ENCODE measurements at places on chromosomes 2 and 18. TPM values are rescaled to one million over a fixed set of nuclear protein-coding genes. Genes with fewer than 3 reads are reported as not detected.

DNA sequence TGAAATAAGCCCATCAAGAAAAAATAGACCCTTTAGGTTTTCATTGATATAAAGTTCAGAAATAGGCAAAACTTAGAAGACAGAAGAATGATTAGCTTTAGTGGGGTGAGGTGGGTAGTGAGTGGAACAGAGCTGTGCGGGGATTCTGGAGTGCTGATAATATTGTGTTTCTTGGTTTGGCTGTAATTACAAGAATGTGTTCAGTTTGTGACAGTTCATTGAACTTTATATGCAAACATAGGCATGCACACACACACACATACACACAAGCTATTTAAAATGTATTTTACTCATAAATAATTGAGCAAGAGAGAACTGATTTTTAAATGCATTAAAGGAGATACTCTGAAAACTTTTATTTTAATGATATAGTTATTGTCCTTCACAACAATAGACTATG lies 17.1 kb downstream of the ARHGAP15 start:
- H3K27ac ChIP-seq, result no peak overlapping the region
- no peaks in the 10 kb centered on the region for H3K27me3 ChIP-seq

GRCh38 chr2:50529600-50530218 lies 502.2 kb downstream of the NRXN1 start:
- no peaks in the 10 kb centered on the region for H3K36me3 ChIP-seq
- H3K27ac ChIP-seq, result no peak overlapping the region
- no peak for DNase-seq

Gene COL6A3
- 0.53 TPM for total RNA-seq

Gene MAT2A
- 336 TPM for total RNA-seq

Gene CDCA7
- total RNA-seq, result 89.0 TPM

Gene TEX44
- not detected for total RNA-seq

- H3K27ac ChIP-seq, result peak overlapping the region; percentile 80
- H3K27me3 ChIP-seq, result no peaks in the 10 kb centered on the region
- H3K4me1 ChIP-seq, result peaks cover 34% of the 10 kb centered on the region
- DNase-seq, result no peak
- H3K4me3 ChIP-seq, result no peak overlapping the region
These were observed 53.5 kb downstream of the DARS1 start for GRCh38 chr2:135931776-135932443.

Gene KCNK3
- not detected for total RNA-seq

DNA sequence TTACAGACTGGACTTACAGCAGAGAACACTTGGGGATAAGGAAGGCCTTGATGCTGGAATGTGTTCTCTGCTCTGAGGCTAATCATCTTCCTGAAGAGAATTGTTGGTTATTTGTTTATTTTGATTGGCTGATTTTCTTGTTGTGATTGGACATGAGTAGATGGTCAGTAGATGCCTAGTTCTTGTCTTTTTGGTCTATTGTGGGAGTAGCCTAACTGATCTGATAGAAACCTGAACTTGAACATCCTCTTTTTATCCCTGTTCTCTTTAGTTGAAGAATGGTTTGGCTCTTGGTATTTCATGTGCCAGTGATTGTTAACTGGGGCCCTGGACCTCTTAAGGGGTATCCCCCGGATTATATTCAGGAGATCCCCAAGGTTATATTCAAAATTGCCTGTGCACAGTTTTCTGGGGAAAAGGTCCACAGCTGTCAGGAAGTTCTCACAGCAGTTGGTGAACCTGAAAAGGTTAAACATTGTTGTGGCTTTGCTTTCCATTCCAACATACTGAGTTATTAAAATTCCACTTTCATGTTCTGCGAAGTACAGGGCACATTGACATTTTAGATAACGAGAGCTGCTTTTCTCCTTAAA lies 13.6 kb downstream of the TWSG1 start:
- DNase-seq, result no peak
- H3K4me3 ChIP-seq, result no peak overlapping the region
- H3K36me3 ChIP-seq, result peaks cover 27% of the 10 kb centered on the region
- no peak overlapping the region for H3K27ac ChIP-seq

Gene BUB1
- total RNA-seq, result 126 TPM

Gene MEP1B
- total RNA-seq, result not detected

DNA sequence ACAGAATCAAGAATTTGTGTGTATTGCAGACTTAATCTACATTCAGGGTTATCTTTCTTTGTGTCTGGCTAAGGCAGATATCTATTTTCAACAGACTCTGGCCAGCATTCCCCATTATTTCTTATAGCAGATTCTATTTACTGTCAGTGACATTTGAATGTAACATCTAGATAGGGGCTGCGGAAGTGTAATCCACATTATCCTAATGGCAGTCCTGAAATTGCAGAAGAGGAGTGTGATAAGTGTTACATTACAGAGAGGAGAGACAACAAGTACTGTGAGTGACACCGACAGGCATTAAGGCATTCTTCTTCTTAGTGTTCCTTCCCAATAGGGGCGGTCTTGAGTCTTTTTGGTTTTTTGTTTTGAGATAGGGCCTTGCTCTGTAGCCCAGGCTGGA lies 598.2 kb upstream of the NXPH2 start:
- no peak overlapping the region for H3K4me3 ChIP-seq
- H3K4me1 ChIP-seq, result no peaks in the 10 kb centered on the region
- no peaks in the 10 kb centered on the region for H3K36me3 ChIP-seq
- no peak for DNase-seq
- H3K27me3 ChIP-seq, result no peaks in the 10 kb centered on the region

DNA sequence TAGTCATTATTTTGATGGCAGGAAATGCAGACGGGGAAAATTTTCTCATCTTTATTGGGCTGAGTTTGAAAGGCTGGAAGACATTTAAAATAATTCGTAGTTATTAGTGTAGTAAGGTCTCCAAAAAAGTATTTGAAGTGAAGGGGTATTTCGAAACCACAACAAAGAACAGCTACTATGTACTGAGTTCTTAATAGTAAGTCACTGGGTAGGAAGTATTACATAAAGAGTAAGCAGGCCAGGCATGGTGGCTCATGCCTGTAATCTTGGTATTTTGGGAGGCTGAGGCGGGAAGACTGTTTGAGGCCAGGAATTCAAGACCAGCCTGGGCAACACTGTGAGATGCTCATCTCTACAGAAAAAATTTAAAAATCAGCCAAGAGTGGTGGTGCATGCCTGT lies 113.6 kb downstream of the MEP1B start:
- no peak overlapping the region for H3K4me3 ChIP-seq
- no peak for DNase-seq
- no peak overlapping the region for H3K27ac ChIP-seq

- peaks cover 37% of the 10 kb centered on the region for H3K4me1 ChIP-seq
- H3K27ac ChIP-seq, result no peak overlapping the region
- H3K36me3 ChIP-seq, result peaks cover 36% of the 10 kb centered on the region
- no peak overlapping the region for H3K4me3 ChIP-seq
These were observed 11.5 kb upstream of the IL1A start for GRCh38 chr2:112795774-112796173.

Gene KLHL29
- 0.12 TPM for total RNA-seq

DNA sequence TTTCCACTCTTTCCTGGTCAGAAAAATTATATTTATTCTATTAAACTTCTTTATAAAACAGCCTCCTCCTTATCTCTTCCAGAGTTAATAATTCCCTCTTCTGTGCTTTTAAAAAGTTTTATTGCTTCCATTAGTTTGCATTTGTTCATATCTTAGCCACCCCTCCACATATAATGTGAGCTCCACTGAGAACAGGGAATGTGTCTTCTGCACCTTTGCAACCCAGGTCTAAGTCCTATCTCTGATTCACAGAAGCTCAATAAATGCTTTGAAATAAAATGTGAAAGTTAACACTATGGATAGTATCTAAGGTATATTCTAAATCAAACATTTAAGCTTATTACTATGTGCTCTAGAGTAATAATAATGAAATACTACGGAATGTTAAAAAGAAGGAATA lies 9.3 kb upstream of the LRATD1 start:
- H3K36me3 ChIP-seq, result no peaks in the 10 kb centered on the region
- no peak overlapping the region for H3K27ac ChIP-seq
- H3K4me3 ChIP-seq, result no peak overlapping the region
- no peaks in the 10 kb centered on the region for H3K27me3 ChIP-seq
- DNase-seq, result no peak

DNA sequence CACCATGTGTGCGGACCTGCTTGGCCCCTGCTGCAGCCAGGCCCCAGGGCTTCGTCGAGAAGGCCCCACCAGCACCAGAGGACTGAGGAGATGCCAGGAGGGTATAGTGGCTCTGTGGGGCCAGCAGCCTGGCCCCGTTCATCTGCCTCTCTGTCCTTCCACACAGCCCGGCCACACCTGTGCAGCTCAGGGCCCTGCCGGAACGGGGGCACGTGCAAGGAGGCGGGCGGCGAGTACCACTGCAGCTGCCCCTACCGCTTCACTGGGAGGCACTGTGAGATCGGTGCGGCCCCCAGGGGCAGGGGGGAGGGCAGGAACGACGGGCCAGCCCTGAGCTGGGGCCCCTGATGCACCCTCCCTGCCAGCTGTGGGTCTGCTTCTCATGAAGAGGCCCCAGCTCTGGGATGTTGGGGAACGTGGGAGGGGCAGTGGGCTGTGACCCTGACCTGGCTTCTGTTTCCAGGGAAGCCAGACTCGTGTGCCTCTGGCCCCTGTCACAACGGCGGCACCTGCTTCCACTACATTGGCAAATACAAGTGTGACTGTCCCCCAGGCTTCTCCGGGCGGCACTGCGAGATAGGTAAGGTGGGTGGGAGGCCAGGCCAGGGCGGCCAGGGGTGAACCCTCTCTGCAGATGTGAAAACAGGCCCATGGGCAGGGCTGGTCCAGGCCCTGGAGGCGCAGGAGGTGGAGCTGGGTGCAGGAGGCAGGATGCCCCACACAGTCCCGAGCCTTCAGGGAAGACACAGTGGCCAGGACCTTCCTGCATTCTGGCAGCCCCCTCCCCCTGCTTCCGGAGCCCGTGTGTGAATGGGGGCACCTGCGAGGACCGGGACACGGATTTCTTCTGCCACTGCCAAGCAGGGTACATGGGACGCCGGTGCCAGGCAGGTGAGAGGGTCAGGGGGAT lies 50.3 kb downstream of the MTERF4 start:
- no peaks in the 10 kb centered on the region for H3K27me3 ChIP-seq
- no peaks in the 10 kb centered on the region for H3K4me1 ChIP-seq
- no peak overlapping the region for H3K27ac ChIP-seq

DNA sequence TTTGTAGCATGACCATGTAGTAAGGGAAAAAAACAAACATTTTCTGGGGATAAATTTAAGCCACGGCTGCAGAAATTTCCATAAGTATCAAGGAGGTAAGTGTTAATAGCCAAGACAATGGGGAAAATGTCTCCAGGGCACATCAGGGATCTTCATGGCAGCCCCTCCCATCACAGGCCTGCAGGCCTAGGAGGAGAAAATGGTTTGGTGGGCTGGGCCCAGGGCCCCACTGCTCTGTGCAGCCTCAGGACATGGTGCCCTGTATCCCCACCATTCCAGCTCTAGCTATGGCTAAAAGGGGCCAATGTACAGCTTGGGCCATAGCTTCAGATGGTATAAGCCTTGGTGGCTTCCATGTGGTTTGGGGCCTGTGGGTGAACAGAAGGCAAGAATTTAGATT lies 271.8 kb downstream of the PID1 start:
- peaks cover 1% of the 10 kb centered on the region for H3K36me3 ChIP-seq
- no peaks in the 10 kb centered on the region for H3K27me3 ChIP-seq
- H3K4me1 ChIP-seq, result no peaks in the 10 kb centered on the region
- DNase-seq, result no peak
- H3K4me3 ChIP-seq, result no peak overlapping the region

DNA sequence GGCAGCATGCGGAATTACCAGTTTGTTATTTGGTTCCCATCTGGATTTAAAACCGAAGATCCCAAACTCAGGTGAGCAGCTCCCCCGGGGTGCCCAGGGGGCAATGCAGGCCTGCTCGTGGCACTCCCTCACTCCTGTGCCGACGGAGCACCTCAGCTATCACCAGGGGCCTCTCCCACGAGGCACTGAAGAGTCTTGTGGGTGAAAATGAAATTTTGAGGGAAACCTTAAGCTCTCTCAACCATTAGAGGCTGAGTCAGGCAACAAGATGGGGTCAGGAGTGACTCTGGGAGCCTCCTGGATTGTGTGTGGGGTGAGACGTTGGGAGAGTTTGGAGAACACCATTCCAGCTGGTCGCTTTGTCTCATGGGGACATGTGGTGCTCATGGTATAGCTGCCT lies 189.0 kb downstream of the PRKCE start:
- H3K4me3 ChIP-seq, result no peak overlapping the region
- no peak overlapping the region for H3K27ac ChIP-seq
- H3K36me3 ChIP-seq, result peaks cover 15% of the 10 kb centered on the region
- no peaks in the 10 kb centered on the region for H3K27me3 ChIP-seq

Gene CELF4
- total RNA-seq, result not detected

Measured in activated CD8-positive, alpha-beta memory T cell treated with anti-CD3 and anti-CD28 coated beads, Interleukin-2, amount 10 ng/mL, durations not matched to agents 7 days and 5 days (primary cell).